ELF-1 (cell line): ENCODE measurements at places on chromosomes 2 and 18.
A peak's percentile ranks its signal among the peaks of the same experiment; 100 is the strongest.

- DNase-seq, result no peak
Observed at GRCh38 chr2:136010126-136010525, 24.7 kb upstream of the DARS1 start.

DNA sequence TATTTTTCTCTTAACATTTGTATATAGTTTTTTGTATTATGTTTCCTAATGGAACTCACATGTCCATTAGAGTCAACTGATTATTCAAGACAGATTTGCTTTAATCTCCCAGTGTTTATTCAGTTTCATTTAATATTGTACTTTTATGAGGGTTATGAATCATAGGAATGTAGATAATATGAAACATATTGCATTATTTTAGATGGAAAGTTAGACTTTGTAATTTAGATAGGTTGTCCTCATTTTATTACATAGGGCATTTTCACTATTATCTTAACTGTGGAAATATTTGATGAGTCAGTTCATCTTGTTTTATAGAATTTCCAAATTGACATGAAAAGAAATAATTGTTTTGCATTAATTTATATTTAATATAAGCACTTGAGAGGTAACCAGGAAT lies 240.8 kb downstream of the PLCL1 start:
- DNase-seq, result no peak

GRCh38 chr18:26813043-26813442 lies 52.5 kb downstream of the AQP4 start:
- peak; percentile 56 for DNase-seq

- no peak for DNase-seq
Observed at GRCh38 chr2:169275696-169276444, 86.5 kb downstream of the LRP2 start.
